ENCODE measurements at places on chromosomes 13 and 19. TPM values are rescaled to one million over a fixed set of nuclear protein-coding genes. Genes with fewer than 3 reads are reported as not detected.

GRCh38 chr13:96218475-96218874 lies 128.6 kb downstream of the HS6ST3 start:
- H3K4me1 ChIP-seq = no peaks in the 10 kb centered on the region
- no peaks in the 10 kb centered on the region for H3K36me3 ChIP-seq
- peaks cover 9% of the 10 kb centered on the region for H3K27me3 ChIP-seq
- no peak for DNase-seq
- H3K27ac ChIP-seq = no peak overlapping the region

DNA sequence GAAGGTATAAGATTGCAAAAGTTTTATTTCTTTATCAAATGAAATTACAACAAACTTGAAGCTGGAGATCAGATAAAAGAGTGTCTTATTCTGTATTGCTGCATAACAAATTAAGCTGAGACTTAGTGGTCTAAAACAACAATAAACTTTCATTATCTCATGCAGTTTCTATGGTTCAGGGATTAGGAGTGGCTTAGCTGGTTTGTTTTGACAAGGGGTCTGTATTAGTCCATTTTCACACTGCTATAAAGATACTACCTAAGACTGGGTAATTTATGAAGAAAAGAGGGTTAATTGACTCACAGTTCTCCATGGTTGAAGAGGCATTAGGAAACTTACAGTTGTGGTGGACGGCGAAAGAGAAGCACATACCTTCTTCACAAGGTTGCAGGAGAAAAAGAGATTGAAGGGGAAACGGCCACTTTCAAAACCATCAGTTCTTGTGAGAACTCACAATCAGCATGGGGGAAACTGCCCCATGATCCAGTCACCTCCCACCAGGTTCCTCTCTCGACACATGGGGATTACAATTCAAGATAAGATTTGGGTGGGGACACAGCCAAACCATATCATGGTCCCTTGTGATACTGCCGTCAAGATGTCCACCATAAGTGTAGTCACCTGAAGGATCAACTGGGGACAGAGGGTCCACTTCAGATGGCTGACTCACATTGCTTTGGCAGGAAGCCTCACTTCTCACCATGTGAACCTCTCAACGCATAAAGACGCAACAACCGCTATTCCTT lies 97.8 kb downstream of the RNF17 start:
- H3K36me3 ChIP-seq = no peaks in the 10 kb centered on the region
- no peak for DNase-seq
- no peaks in the 10 kb centered on the region for H3K4me1 ChIP-seq
- H3K27ac ChIP-seq = no peak overlapping the region
- no peak overlapping the region for H3K4me3 ChIP-seq

GRCh38 chr19:18969931-18970659 lies 29.1 kb upstream of the HOMER3 start:
- H3K4me1 ChIP-seq = peaks cover 38% of the 10 kb centered on the region
- H3K4me3 ChIP-seq = 0 out of 2 replicates have a peak overlapping the region, but pooled peaks have one; percentile 5
- no peaks in the 10 kb centered on the region for H3K27me3 ChIP-seq
- H3K36me3 ChIP-seq = no peaks in the 10 kb centered on the region

The MED16 gene
- 73.6 TPM for total RNA-seq

DNA sequence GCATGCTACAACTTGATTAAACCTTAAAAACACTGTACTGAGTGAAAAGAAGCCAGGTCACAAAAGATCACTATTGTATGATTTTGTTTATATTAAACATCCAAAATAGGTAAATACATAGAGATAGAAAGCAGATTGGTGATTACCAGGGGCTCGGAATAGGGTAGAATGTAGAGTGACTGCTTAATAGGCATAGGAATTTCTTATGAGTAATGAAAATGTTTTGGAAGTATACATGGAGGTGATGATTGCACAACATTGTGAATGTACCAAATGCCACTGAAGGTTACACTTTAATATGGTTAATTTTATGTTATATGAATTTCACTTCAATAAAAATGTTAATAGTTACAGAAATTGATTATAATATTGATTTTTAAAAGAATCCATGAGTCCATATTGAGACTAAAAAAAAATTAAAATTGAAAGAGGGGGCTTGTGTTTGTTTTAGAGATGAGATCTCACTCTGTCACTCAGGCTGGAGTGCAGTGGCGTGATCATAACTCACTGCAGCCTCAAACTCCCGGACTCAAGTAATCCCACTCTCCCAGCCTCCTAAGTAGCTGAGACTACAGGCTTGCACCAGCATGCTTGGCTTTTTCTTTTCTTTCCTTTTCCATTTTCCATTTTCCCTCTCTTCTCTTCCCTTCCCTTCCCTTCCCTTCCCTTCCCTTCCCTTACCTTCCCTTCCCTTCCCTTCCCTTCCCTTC lies 85.1 kb downstream of the FNDC3A start:
- H3K27ac ChIP-seq = no peak overlapping the region
- no peaks in the 10 kb centered on the region for H3K4me1 ChIP-seq
- H3K4me3 ChIP-seq = no peak overlapping the region
- H3K36me3 ChIP-seq = no peaks in the 10 kb centered on the region
- DNase-seq = no peak

The TMEM221 gene
- total RNA-seq = 3.4 TPM

The PRPF31 gene
- 99.0 TPM for total RNA-seq

GRCh38 chr13:57631596-57632275 lies at the start of gene PCDH17:
Gene PCDH17, plus strand, starts transcription at chr13:57631744. Its CDS starts 803 bp downstream, at chr13:57632547.
- no peaks in the 10 kb centered on the region for H3K36me3 ChIP-seq
- no peak within 1 kb of the TSS for H3K27ac ChIP-seq
- DNase-seq = no peak

- no peak for DNase-seq
- no peaks in the 10 kb centered on the region for H3K4me1 ChIP-seq
- H3K27me3 ChIP-seq = no peaks in the 10 kb centered on the region
- no peak overlapping the region for H3K4me3 ChIP-seq
- no peak overlapping the region for H3K27ac ChIP-seq
Measured at GRCh38 chr19:34990578-34991192, 9.4 kb upstream of the GRAMD1A start.
